ENCODE measurements at places on chromosomes 3 and 15. TPM values are rescaled to one million over a fixed set of nuclear protein-coding genes. Genes with fewer than 3 reads are reported as not detected.

DNA sequence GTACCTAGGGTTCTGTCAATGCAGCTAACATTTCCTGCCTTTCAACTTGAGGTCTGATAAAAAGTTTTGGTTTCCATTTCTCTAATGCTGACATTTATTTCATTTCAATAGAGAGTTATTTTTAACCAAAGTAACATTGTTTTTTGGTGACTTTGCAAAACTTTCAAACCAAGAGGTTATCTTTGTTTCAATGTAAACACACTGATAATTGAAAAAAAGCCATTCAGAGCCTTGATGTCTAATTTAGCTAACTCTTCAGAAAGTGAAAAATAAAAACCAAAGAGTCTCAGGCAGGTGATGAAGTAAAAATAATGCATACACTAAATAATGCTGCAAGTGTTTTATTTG is 9.6 kb upstream of the TIPARP start:
- DNase-seq = no peak
- H3K27ac ChIP-seq = no peak overlapping the region
- H3K27me3 ChIP-seq = no peaks in the 10 kb centered on the region
- H3K36me3 ChIP-seq = no peaks in the 10 kb centered on the region

DNA sequence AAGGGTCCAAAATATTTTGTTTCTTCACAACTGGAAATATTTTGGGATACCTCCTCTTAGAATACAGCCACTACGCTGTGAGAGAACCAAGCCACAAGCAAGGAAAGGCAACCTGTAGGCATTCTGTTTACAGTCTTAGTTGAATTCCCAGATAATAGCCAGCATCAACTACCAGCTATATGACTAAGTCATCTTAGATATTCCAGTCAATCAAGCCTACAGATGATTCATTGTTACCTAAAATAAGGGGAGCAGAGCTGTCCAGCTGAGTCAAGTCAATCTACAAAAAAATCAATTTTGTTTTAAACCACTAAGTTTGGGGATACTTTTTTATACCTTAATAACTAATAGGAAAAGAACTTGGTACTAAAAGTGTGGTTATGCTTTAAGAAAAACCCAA is 526.4 kb upstream of the DPPA4 start:
- no peaks in the 10 kb centered on the region for H3K27me3 ChIP-seq
- H3K4me3 ChIP-seq = no peak overlapping the region
- H3K27ac ChIP-seq = no peak overlapping the region
- no peaks in the 10 kb centered on the region for H3K4me1 ChIP-seq
- no peak for DNase-seq
- no peaks in the 10 kb centered on the region for H3K36me3 ChIP-seq

DNA sequence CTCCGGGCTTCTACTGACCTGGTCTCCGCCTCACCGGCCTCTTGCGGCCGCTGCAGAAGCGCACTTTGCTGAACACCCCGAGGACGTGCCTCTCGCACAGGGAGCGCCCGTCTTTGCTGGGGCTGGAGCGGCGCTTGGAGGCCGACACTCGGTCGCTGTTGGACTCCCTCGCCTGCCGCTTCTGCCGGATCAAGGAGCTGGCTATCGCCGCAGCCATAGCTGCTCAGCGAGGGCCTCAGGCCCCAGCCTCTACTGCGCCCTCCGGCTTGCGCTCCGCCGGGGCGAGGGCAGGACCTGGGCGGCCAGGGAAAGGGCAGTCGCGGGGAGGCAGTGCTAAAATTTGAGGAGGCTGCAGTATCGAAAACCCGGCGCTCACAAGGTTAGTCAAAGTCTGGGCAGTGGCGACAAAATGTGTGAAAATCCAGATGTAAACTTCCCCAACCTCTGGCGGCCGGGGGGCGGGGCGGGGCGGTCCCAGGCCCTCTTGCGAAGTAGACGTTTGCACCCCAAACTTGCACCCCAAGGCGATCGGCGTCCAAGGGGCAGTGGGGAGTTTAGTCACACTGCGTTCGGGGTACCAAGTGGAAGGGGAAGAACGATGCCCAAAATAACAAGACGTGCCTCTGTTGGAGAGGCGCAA is 319.2 kb downstream of the FGF12 start:
- H3K27me3 ChIP-seq = no peaks in the 10 kb centered on the region
- H3K4me1 ChIP-seq = no peaks in the 10 kb centered on the region
- H3K27ac ChIP-seq = no peak overlapping the region
- peak; percentile 73 for DNase-seq
- H3K36me3 ChIP-seq = no peaks in the 10 kb centered on the region

DNA sequence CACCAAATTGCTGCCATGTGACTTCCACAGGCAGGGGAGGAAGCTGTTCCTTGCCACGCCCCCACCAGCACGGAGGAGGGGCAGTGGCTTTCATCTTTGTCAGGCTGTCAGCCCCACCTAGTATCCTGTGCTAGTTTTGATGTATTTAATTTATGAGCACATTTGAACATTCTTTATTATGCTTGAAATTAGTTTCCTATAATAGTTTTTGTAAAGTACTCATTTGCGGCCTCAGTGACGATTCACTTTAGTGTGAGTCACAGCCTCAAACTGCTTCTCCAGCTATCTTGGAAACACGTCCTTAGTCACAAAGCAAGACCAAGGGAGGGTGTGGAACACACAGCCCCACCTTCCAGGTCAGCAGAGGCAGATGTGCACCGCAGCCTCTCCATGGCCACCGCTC is 239.9 kb upstream of the ATP10A start:
- no peak overlapping the region for H3K4me3 ChIP-seq
- H3K27me3 ChIP-seq = no peaks in the 10 kb centered on the region
- DNase-seq = no peak
- no peak overlapping the region for H3K27ac ChIP-seq

DNA sequence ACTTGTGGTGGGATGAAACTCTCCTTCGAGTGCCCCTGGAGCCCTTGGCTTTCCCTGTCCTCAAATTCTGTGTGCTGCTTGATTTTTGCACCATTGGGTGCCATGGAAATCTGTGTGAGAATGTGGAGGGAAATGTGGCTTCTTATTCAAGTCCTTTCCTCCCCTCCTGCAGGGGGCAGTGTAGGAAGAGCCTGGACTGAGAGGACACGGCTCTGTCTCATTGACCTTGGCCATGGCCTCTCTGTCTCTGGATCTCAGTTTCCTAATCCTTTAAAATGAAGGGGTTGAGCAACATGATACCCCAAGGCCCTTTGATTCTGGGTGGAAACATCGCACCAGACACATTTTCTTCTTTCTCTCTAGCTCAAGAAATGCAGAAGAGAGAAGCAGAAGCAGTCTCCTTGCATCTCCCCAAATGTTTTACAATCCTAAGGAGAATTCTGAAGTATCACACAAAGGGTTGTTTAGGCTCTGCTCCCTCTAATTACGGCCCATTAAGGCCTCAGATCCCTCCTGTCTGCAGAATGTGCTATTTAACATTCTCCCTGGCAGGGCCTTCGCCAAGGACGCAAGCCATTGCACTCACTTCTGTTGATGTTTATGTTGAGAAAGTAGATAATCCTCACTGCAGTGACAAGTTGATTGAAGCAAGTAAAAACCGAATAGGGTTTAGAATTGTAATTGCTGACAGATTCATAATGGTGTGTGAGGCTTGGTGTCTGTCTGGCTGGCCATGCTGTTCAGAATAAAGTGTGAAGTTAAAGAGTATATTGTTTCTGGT is 169.1 kb downstream of the TPRG1 start:
- peaks cover 5% of the 10 kb centered on the region for H3K4me1 ChIP-seq
- H3K36me3 ChIP-seq = no peaks in the 10 kb centered on the region
- no peaks in the 10 kb centered on the region for H3K27me3 ChIP-seq
- no peak overlapping the region for H3K27ac ChIP-seq
- no peak for DNase-seq

GRCh38 chr3:197124713-197125112 is 95.1 kb upstream of the MELTF start:
- no peaks in the 10 kb centered on the region for H3K4me1 ChIP-seq
- no peaks in the 10 kb centered on the region for H3K36me3 ChIP-seq
- DNase-seq = no peak
- no peak overlapping the region for H3K4me3 ChIP-seq

DNA sequence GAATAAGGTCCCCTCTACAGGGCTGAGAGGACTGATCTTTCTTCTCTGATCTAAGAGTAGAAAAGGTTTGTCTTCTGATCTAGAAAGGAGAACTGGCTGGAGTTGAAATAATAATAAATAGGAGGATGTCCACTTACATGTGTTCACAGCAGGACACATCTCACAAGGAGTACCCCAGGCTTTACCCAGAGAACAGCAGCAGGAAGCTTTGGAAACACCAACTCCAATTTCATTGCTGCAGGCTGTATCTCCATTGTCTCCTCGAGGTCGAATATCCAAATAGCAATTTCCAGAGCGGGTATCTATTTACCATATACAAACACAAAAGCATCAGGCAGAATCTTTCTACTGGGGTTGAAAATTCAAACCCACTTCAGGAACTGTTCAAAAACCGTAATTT is 136.6 kb downstream of the DUT start:
- no peak for DNase-seq
- no peak overlapping the region for H3K4me3 ChIP-seq
- H3K4me1 ChIP-seq = no peaks in the 10 kb centered on the region

- H3K27me3 ChIP-seq = no peaks in the 10 kb centered on the region
- no peaks in the 10 kb centered on the region for H3K36me3 ChIP-seq
- no peak overlapping the region for H3K27ac ChIP-seq
- H3K4me1 ChIP-seq = no peaks in the 10 kb centered on the region
- no peak for DNase-seq
Observed at GRCh38 chr3:159008401-159008800, 206.5 kb downstream of the MFSD1 start.

DNA sequence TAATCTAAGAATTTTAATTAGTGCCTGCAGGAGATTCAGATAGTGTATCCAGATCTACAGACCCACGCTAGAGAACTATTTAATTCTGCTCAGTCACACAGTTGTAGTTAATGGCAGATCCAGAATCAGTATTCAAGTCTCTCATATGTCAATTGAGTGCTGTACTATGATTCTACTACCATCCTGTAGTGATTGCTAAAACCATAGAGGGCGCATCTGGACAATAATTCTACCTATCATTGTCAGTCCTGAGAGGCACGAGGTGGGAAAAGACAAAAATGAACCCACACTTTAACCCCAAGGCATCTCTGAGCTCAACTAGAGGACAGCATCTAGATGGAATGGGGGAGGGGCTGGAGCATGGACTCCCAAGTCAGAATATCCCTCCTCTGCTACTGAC is 22.7 kb downstream of the DHX36 start:
- peaks cover 3% of the 10 kb centered on the region for H3K36me3 ChIP-seq
- no peak overlapping the region for H3K27ac ChIP-seq
- no peaks in the 10 kb centered on the region for H3K4me1 ChIP-seq
- no peaks in the 10 kb centered on the region for H3K27me3 ChIP-seq
- no peak for DNase-seq
- no peak overlapping the region for H3K4me3 ChIP-seq

GRCh38 chr3:120157681-120158080 is 63.4 kb upstream of the GSK3B start:
- H3K4me1 ChIP-seq = peaks cover 3% of the 10 kb centered on the region
- H3K27me3 ChIP-seq = no peaks in the 10 kb centered on the region
- H3K4me3 ChIP-seq = no peak overlapping the region
- no peak overlapping the region for H3K27ac ChIP-seq

DNA sequence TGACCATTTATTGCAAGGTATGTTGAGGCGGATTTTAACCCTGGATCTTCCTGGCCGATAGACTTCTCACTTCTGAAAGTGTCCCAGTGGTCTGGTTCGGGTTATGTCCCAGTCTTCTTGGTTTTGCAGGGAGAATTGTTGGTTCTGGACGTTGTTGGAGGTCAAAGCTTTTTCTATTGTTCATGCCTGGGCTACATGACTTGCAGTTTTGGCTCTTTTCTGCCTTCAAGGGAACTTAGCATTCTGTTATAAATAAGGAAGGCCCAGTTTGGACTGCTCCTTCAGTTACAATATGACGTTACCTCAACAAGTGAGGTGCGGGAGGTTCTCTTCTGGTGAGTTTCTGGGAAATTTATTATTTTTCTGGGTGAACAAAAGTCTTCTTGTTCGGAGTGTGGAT is 614.3 kb downstream of the DIPK2A start:
- H3K27me3 ChIP-seq = no peaks in the 10 kb centered on the region
- no peaks in the 10 kb centered on the region for H3K4me1 ChIP-seq
- no peaks in the 10 kb centered on the region for H3K36me3 ChIP-seq

- no peak overlapping the region for H3K4me3 ChIP-seq
- H3K27me3 ChIP-seq = no peaks in the 10 kb centered on the region
- no peaks in the 10 kb centered on the region for H3K4me1 ChIP-seq
Observed at GRCh38 chr15:76147906-76148570, 88.3 kb downstream of the TMEM266 start.

- H3K4me3 ChIP-seq = no peak overlapping the region
- H3K4me1 ChIP-seq = no peaks in the 10 kb centered on the region
- no peaks in the 10 kb centered on the region for H3K27me3 ChIP-seq
- H3K36me3 ChIP-seq = no peaks in the 10 kb centered on the region
Observed at GRCh38 chr15:45435124-45435903, 57.0 kb upstream of the GATM start.

- no peak for DNase-seq
- no peaks in the 10 kb centered on the region for H3K4me1 ChIP-seq
- H3K4me3 ChIP-seq = no peak overlapping the region
- no peak overlapping the region for H3K27ac ChIP-seq
- no peaks in the 10 kb centered on the region for H3K27me3 ChIP-seq
Observed at GRCh38 chr3:148026009-148026588, 616.9 kb downstream of the ZIC1 start.

DNA sequence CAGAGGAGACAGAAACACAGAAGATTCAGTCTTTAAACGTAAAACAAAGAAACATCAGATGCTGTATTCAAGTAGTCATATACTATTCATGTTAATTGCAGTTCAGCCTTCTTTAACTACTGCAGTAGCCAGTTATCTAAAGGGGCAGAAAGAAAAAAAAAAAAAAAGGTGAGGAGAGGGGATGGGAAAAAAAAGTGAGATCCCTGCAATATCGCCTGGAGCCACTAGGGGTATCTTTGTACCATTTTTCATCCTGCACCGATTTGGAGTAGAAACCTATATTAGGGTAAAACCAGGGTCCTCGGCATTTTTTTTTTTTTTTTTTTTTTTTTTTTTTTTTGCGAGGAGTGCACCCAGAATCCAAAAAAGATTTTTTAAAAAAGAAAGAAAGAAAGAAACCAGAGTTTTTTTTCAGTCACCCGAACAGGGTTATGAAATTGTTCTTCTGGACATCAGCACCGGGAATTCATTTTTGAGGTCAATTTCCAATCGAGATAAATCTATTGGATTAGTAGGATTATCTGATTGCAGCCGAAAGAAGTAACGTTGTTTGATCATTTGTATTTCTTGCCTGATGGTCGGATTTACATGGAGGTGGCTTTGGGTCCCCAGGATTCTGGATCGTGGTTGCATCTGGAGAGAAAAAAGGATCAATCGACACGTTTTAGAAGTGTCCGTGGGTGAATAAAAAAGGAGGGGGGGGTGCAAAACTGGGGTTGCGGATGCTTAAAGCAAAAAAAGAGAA is 186.7 kb downstream of the NLGN1 start:
- H3K27me3 ChIP-seq = no peaks in the 10 kb centered on the region
- DNase-seq = no peak
- H3K27ac ChIP-seq = no peak overlapping the region
- peak overlapping the region; percentile 46 for H3K4me3 ChIP-seq
- peaks cover 1% of the 10 kb centered on the region for H3K4me1 ChIP-seq

Gene VPS33B
- total RNA-seq = 13.4 TPM

Gene CCDC13
- total RNA-seq = 2.5 TPM

Gene C3orf49
- total RNA-seq = not detected

Gene SERINC4
- not detected for total RNA-seq

Gene PPP1R14D
- total RNA-seq = not detected

Gene TFG
- 71.8 TPM for total RNA-seq

Gene SLC4A7
- 61.0 TPM for total RNA-seq

Gene CRELD1
- total RNA-seq = 30.8 TPM

Gene XCR1
- 0.26 TPM for total RNA-seq

All from aorta (tissue), 5 donors.